Nucleus accumbens (tissue), 56 donors: ENCODE measurements at places on chromosomes 4 and X.

DNA sequence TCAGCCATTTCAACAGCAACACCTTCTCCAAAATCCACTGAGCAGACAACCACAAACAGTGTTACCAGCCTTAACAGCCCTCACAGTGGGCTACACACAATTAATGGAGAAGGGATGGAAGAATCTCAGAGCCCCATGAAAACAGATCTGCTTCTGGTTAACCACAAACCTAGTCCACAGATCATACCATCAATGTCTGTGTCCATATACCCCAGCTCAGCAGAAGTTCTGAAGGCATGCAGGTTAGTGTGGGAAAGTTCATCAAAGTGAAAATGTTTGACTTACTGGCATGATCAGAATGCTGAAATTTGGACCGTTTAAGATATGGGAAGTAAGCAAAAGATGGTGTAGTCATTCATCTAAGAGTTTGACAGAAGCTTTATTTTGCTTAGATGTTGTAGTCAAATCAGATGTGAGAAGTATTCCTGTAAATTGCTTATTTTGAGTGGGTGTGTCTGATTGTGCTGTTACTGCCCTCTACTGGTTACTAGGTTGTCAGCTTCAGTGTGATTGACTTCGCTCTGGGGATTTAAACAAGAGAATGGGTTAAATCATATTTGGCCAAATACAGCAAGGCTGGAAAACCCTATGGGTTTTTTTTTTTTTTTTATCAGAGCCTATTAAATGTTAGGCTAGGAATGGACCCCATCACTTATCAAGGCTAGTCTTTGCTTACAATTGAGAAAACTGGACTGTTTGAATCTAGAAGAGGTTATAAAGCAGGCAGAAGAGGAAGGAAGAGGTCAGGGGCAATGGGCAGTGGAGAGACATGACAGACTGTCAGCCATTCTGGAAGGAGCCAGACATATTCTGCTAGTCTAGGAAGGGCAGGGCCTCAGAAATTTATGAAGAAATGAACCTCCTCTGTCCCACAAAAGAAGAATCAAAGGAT is 130.3 kb downstream of the DIPK2B start:
- DNase-seq, result no peak

GRCh38 chrX:38699696-38700095 is 101.6 kb upstream of the MID1IP1 start:
- DNase-seq, result no peak

GRCh38 chr4:102819588-102820365 is 7.6 kb downstream of the UBE2D3 start:
- DNase-seq, result no peak

DNA sequence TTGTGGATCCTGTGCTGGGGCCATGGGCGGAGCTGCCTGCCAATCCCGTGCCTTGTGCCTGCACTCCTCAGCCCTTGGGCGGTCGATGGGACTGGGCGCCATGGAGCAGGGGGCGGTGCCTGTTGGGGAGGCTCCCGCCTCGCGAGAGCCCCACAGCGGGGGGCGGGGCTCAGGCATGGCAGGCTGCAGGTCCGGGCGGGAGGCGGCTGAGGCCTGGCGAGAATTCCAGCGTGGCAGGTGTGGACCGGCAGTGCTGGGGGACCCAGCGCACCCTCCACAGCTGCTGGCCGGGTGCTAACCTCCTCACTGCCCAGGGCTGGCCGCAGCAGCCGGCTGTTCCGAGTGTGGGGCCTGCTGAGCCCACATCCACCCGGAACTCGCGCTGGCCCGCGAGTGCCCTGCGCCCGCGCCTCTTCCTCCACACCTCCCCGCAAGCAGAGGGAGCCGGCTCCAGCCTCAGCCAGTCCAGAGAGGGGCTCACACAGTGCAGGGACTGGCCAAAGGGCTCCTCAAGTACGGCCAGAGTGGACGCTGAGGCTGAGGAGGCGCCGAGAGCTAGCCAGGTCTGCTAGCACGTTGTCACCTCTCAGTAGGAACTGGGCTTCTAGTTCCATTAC is 85.9 kb downstream of the GBA3 start:
- no peak for DNase-seq

DNA sequence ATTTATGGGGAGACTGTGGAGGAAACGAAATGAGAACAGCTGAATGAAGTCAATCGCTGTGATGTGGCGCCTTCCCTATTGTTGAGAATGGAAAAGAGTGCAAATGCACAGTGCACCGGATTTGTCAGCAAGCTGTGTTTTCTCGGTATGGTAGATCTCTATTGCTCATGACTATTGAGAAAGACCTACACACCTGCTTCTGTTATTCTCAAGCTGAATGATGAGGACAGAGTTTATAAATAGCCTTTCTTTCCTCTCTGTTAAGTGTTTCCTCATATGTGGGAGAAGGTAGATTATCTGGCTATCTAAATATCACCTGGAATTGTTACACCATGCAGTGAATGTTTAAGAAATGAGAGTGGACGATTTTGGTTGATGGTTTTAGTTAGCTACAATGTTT is 650.7 kb downstream of the IL1RAPL1 start:
- DNase-seq, result no peak

DNA sequence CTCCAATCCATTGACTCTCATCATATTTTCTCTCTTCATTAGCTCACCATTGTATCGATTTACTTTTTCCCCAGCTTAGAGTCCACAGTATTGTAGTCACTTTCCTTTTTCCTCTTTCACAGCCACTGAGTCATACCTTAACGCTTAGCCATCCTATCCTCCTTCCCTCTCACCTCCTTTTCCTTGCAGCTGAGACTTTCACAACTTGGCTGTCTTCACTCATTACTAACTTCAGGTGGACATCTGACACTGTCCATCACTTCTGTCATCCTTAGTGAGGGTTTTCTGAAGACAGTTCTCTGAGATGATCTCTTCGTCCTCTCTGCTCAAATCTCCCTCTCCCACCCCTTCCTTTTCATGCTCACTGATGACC is 70.5 kb upstream of the ESX1 start:
- DNase-seq, result no peak

DNA sequence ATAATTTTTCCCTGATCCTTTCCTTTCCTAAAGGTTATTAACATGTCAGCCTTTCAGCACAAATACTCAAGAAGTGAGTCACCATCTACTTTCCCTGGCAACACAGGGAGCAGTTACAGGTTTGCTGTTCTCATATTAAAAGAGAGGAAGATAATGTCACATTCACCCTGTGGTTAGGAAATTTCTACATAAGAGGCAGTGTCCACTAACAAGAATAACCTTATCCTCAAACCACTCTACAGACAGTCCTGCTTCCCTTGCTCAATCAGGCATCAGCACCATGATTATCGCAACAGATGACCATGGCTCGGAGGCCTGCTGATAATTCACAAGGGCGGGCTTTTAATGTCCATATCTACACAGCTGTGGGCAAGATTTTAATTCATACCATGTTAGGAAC is 30.9 kb downstream of the RNF150 start:
- DNase-seq, result no peak

DNA sequence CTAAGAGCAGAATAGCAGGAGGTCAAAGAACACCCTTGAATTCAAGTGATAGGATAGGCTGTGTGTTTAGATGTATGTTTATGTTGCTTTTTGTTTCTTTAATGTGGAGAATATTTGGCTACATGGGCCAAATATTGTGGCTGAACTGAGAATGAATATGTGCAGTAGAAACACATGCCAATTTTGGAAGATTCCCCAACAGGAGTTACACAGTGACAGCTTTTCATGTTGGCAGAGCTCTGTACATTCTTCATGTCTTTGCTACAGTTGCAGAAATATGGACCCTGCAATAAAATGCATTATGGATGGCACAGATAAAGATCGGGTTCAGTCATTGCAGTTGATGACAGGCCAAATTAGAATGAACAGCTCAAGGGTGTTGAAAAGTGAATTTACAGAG is 82.8 kb upstream of the SLC4A4 start:
- DNase-seq, result no peak

DNA sequence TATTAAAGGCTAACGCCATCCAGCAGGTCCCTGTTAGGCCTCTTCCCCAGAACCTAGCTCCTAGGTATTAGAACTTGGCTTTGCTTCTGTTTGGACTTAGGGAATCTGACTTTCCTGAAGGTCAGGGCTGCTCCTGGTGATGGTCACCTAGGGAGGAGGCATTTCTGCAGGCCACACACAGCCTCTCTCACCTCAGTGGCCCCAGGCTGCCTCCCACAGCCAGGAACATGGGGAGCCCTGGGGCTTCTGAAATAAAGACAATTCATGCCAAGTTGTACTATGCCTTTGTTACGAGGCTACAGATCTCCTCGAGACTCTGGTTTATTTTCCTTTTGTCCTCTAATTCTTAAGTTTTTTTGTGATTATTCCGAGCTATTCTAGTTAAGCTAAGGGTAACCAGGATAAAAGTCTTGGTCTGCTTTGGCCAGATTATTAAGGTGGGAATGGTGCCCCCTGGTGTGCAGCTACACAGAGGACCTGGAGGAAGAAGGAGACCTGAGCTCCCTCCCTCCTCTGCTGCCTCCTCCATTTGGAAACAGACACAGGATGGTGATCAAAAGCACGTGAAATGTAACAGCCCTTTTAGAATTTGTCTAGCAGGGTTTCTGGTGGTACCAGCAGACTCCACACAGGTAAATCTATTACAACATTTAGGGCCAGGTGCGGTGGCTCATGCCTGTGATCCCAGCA is 131.0 kb downstream of the DCLK2 start:
- DNase-seq, result no peak

DNA sequence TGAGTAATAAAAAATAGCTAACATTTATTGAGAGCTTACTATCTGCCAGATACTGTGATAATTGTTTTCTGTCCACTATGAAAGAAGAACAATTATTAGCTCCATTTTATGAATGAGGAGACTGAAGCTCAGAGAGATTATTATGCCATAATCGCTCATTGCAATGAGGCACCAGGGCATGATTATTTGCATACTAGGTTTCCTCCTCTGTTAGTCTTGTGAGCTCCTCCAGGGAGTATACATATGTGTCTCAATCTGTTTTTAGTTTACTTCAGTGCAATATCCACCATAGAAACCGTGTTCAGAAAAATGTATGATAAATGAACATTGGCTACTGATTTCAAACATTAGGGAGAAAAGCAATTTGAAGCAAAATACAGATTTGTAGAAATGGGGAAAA is 139.4 kb upstream of the OTUD4 start:
- DNase-seq, result no peak

DNA sequence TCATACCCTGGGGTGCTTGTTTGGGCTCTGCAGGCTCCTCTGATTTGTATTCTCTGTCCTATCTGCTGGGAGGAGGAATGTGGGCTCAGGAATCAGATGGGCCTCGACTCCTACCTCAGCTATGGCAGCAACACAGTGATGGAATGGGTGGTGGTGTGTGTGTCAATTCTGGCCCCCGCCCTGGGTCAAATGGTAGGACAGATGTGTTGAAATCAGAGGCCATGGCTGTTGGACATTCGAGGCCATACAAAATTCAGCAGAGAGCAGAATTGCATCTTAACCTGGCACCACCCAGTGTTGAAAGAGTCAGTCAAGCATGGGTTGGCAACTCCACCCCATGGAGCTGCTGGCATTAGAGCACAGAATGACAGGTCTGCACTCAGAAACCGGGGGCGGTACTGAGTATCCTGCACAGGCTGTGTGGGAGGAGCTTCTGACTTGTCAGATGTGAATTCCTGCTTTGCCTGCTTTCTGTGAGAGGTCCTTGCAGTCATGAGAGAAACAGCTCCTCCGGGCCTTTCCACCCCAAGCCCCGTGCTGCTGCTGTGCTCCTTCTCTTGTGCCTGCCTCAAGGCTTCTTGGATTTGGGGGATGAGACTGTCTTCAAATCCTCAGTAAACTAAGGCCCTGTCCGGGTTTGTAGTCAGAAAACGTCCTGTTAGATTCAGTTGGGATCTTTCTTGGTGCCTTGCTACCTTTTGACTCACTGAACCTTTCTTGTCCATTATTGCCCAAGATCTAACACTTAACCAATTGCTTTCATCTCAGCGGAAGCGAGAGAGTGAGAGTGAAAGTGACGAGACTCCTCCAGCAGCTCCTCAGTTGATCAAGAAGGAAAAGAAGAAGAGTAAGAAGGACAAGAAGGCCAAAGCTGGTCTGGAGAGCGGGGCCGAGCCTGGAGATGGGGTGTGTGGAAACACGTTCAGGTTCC is 13.0 kb downstream of the DKC1 start:
- DNase-seq, result no peak

GRCh38 chr4:127782275-127783025 is at the start of gene HSPA4L:
HSPA4L (plus strand) TSS chr4:127782322; CDS start chr4:127782551, 229 bp downstream.
- peak; percentile 51 for DNase-seq

DNA sequence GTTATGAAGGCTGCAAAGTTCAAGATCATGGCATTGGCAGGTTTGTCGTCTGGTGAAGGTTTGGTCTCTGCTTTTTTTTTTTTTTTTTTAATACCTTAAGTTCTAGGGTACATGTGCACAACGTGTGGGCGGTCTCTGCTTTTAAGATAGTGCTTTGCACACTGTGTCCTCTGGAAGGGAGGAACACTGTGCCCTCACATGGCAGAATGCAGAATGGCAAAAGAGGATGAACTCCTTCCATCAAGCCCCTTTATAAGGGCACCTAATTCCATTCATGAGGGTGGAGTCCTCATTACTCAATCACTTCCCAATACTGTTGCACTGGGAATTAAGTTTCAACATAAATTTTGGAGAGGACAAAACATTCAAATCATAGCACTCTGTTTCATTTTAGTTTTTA is 101.4 kb downstream of the GLRA2 start:
- DNase-seq, result no peak

DNA sequence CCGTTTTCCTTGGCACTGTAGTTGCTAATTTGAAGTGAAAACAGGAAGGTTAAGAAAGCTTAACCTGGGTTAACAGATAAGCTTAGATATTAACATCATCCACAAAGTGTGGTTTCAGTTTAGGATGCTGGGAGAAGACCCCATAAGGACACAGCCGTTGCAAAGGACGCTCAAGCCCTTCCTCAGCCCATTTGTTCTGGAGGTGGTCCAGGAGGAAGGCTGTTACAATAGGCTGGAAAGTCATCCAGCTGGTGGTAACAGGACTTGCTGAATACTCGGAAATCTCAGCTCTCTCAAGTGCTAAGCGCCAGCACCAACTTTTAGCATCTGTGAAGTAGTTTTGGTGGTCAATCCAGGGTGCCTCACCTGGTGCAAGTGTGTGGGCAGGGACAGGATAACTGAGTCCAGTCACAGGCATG is 14.2 kb downstream of the CHST7 start:
- DNase-seq, result no peak

DNA sequence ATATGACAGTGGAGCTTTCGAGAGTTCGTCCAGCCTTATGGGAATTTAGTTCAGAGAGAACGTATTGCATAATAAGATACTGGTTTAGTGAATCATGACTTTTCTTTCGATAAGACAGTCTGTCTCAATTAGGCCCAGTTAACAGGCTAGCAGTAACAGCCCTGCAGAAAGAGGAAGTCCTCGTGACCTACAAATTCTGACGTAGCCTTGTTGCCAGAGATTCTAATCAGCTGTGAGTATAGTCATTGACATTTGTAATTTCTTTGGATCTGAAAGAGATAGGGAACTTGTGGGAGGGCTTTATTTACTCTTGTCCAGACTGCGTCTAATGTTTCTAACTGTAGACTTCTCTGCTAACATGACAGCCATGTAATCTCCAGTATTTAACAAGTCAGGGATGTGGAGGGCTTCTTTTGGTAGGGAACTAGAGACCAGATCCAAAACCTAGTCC is 15.8 kb downstream of the ART3 start:
- DNase-seq, result no peak

DNA sequence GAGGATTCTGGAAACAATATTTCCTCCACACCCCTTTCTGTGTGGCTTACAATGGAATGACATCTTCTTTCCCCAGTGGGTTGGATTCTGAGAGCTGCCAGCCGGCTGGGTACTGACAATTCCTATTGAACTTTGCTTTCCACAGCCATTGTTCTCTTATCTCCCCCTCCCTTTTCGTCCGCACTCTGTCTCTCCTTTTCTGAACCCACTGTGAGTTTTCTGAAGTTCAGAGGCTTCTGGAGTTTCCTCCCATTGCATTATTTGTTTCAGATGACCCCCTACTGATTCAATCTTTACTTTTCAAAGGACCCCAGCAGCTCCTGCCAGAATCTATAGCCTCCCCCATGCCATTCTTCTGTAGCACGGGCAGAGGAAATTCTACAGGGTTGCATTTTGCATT is 10.4 kb downstream of the SMPX start:
- peak; percentile 0 for DNase-seq
